Keratinocyte (primary cell): ENCODE measurements at places on chromosomes 2 and 18.
A peak's percentile ranks its signal among the peaks of the same experiment; 100 is the strongest.

DNA sequence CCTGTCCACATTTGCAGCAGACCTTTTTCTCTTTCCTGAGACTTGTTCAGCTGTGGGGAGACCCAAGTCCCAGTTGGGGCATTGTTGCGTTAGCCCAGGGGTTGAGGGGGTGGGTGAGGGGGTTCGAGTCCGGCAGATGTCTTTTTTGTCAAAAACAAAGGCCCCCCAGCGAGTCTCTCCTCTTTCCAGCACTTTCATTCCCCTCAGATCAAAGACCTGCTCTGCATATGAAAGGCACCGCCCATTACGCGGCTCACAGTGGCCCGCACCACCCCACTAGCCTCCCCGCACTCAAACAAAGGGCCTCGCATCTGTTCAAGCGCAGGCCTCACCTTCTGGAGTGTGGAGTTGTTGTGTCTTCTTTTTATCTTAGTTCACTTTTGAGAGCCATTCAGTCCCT, 25.2 kb downstream of the TRABD2A start:
- DNase-seq, result no peak

DNA sequence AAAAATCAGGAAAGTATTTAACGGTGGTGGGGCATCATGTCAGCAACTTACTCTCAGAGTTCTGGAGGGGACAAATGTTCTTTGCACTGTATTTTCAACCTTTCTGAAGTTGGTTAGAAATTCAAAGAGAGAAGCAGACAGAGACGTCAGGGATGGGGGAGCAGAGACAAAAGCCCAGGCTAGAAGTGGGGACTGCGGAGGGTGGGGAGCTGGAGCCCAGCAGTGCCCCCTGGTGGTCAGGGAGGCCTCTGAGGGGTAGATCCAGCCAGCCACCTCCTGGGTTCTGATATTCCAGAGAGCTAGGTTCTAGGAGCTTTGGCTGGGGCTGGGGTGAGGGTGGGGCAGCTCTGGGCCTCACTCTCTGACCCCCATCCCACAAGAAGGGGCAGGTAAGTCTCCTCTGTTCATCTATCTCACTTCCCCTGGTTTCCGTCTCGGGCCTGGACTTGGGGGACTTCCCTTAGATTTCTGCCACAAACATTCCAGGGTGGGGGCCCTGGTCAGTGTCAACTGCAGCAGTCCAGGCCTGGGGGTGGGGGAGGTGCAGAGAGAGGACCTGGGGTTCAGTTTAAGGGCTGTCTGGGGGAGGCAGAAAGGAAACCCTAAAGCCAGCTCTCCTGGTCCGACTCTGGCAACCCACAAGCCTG, 8.9 kb downstream of the TNS1 start:
- DNase-seq, result no peak

DNA sequence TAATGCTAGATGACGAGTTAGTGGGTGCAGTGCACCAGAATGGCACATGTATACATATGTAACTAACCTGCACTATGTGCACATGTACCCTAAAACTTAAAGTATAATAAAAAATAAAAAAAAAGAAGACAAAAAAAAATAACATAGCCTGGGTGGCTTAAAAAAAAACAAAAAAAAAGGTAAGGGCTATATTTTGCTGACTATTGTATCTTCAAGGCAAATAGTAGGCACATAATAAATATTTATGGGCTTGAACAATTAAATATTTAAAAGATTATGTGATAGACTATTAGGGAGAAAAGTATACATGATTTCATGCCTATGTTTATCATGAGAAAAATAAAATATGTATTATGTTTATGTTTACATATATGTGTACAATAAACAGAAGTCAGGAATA, 99.4 kb downstream of the CCDC148 start:
- DNase-seq, result no peak

DNA sequence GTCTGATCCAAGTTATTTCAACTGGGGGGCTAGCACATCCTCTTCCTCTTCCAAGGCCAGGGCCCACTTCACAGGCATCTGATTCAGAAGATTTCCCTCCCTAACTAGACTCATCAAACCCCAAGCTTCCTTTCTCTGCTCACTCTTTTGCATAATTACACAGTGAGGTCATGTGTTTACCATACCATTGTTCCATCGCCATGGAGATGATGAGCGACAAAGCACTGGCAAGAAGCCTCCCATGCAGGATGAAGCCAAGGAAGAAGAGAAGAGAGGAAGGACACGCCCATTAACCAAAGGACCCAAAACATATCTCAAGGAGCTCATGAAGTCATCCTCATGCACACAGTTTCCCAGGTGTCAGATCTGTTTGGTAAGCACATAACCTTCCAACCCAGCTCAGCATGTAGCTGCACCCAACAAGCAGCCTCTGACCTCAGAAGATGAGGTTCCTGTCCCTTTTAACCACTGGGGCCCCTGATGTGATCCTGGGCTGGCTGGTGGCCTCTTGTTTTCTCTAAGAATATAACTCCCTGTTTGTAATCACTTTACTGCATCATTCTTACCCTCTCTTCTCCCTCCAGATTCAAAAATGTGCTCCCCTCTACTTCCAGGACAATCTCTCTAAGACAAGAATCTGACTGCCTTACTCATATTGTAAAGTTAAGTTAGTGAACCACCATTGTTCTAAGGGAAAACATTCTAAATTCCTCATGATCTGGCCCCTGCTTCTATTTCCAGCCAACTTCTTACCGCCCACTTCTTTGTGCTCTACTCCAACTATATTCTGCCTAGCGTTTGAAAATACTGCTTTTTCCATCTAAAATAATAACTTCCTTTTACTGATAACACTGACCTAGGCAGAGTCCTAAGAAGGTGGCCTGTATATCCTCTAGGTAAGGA, 190.1 kb downstream of the TTC32 start:
- DNase-seq, result peak; percentile 75

DNA sequence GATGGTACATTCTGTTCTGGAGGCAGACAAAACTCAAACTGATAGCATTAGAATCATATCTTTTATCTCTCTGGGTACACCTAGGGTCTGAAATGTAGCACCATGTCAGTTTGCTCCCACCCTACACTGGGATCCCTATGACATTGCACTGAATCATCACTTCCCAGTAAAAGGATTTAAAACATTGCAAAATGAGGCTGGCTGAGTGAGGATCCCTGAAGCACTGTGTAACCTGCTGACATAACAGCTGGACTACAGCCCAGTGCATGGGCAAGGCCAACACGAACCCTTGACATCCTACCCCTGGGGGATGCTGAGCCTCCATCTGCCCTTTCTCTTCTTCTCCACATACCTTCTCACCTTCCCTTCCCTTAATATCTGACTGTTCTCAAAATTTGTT, 253.2 kb downstream of the TTC32 start:
- no peak for DNase-seq

DNA sequence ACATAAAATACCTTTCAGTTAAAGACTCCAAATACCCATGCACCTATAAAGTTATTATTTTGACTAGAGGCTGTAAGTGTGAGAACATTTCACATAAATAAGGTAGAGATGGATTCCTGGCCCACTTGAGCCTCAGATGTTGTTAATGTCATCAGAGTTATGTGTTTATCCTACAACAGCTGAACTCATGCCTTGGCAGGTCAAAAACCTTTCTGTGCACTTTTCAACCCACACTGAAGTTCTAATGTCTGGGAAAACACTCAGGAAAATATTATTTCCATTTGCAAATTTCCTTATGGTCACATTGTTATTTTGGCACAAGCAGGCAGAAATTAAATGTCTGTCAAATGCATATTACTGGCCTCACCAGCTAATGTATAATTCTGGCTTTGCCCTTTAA, 209.2 kb downstream of the LNPK start:
- no peak for DNase-seq

- DNase-seq, result no peak
These were observed 5.2 kb downstream of the ARHGAP25 start for GRCh38 chr2:68739595-68740399.

DNA sequence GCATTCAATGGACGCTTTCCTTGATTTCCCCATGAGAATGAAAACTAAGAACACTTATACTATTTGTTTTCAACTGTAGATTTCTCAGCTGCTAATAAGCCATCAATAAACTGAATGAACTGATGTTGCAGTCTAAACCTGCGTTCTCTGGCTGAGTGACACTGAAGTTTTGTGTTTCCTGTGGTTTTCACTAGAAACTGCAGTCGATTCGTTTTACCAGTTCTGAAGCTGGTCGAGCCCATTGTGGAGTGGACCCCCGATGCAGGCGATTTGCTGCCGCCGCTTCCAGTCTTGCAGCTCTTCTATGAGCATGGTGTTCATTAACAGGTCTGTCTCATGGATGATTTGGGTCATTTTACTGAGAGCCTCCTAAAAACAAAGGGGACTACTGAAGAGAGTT, 50.6 kb upstream of the STAT1 start:
- DNase-seq, result no peak

DNA sequence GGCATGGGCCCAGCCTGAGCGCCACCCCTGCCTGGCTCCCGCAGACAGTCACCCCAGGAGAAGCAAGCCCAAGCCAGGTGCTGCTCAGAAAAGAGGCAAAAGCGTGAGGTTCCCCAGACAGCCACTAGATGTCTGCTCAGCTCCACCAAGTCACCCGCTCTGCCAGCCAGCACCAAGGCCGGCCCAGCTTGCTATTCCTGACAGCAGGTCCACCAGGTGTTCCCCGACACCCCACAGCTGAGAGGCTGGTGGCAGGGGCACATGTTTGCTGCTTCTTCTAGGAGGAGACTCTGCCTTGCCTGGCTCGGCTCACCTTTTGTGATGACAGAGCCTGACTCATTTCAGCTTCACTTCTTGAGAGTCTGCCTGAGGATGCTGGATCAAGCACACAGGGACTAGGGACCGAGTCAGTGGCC, 206.7 kb downstream of the MGAT5 start:
- peak; percentile 19 for DNase-seq

DNA sequence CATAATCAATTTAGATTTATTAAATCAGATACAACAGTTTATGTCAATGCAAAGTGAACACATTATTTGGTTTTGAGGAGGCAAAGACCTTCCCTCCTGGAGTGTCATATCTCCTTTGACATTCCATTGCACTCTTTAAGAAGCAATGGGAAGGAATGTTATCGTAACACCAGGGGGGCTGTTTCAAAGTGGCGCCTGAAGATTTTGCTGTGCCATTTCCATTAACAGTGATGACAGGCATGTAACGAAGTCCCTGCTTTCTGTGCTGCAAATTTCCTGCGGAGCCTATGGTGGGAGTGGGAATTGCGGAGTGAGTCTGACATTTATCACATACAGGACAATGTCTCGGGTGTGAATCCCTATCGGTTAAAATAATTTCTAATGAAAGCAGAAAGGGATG, 499.6 kb upstream of the RAB6C start:
- no peak for DNase-seq

DNA sequence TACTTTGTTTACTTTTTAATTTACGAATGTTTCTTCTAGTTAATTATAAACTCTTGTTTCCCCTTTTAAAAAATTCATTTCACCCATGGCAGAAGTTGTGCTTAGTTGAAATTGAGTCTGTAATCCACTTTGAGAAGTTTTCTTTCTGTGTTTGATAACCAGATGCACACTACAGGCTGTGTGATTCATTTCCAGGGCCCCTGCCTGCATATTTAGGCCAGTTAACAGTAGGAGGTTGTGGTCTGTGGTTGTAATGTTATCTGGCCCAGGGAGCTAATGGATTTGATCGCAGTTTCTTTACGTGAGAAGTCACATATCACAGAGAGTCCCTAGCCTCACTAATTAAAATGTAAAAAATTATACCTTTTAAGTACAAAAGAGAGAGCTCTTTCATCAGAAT, 3.3 kb downstream of the CDH7 start:
- no peak for DNase-seq

- DNase-seq, result no peak
These were observed 864 bp downstream of the LBH start for GRCh38 chr2:30231996-30232800.

DNA sequence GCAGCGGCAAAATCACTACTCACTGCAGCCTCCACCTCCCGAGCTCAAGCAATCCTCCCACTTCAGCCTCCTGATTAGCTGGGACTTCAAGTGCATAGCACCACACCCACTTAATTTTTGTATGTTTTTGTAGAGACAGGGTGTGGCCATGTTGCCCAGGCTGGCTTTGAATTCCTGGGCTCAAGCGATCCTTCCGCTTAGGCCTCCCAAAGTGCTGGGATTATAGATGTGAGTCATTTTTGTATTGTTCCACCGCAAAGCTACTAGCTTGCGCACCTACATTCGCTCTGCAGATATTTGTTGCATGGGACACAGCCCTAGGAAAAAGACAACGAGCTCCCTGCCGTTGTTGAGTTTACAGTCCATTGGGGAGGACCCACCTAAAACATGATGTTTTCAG, 173.5 kb upstream of the AGAP1 start:
- no peak for DNase-seq

GRCh38 chr2:216286616-216287231, 85.6 kb downstream of the MARCHF4 start:
- DNase-seq, result no peak

GRCh38 chr2:171334171-171334570, 99.6 kb downstream of the METTL8 start:
- DNase-seq, result no peak

GRCh38 chr2:144500563-144500962, 19.4 kb downstream of the ZEB2 start:
- DNase-seq, result no peak

DNA sequence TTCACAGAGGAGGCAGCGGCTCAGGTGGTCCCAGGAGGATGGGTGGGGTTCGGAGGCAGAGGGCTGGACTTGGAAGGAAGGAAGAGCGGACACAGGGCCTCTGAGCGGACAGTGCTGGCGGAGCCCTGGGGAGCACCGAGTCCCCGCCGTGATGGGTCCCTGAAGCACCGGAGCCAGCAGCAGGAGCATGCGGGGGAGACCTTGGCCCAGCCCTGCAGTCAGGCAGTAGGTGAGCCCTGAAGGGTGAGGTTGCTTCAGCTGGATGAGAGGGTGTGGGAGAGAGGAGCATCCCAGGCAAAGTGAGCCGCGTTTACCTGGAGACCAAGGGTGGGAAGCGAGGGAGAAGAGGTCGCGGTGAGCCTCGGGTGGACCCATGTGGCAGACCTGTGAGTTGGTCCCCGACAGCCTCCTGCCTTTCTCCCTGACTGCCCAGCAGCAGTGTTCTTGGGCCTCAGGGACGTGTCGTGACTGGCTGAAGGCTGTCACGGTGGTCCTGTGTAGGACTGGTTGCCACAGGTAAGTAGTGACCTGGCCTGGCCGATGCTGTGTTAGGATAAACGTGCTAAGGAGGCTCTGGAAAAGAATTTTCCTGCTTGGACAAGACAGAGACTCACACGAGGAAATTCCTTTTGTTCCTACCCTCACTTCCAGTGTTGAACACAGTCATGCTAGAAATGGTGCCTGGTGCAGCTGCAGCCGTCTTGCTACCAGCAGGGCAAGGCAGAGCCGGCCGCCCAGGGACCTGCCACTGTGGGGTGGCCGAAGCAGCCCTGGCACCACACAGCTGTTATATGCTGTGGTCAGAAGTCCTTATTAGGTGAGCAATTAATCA, 73.0 kb downstream of the RRM2 start:
- no peak for DNase-seq

DNA sequence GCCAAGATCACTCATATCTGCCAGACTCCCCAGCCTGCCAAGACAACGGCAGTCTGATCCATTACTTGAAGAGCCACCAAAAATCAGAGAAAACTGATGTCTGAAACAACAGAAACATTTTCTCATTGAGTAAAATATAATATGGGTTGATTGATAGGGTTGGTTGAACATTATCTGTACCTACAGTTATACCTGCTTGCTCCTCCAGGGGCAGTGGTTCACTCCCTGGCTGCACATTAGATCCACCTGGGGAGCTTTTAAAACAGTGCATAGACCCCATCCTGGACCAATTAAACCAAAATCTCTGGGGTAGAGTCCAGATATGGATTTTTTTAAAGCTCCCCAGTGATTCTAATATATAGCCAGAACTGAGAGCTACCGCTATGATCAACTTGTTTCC, 43.6 kb upstream of the SLC14A2 start:
- no peak for DNase-seq

- DNase-seq, result no peak
These were observed 71.2 kb downstream of the MEP1B start for GRCh38 chr18:32261003-32261402.
